Heart left ventricle (tissue), 16 donors: ENCODE measurements at places on chromosomes 6 and 20. TPM values are rescaled to one million over a fixed set of nuclear protein-coding genes. Genes with fewer than 3 reads are reported as not detected.

DNA sequence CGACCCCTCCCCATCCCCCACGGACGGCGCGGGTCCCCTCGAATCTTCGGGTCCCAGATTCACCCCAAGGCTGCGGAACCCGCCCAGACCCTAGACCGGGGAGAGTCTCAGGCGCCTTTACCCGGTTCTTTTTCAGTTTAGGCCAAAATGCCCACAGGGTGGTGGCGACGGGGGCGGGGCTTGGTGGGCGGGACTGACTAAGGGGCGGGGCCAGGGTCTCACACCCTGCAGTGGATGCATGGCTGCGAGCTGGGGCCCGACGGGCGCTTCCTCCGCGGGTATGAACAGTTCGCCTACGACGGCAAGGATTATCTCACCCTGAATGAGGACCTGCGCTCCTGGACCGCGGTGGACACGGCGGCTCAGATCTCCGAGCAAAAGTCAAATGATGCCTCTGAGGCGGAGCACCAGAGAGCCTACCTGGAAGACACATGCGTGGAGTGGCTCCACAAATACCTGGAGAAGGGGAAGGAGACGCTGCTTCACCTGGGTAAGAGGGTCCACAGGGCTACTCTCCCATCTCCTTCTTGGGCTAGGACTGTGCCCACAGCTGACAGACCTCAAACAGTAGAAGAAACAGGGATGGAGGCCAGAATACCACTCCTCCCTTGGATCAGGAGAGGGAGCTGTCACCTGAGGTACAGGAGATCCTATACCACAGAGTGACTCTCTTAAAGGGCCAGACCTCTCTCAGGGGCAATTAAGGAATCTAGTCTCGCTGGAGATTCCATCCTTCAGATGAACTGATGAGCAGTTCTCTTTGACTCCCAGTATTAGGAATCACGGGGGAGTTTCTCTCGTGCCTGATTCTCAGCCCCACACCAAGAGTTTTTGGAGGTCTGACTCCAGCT is 942 bp downstream of the HLA-E start:
- peak; percentile 76 for DNase-seq

- DNase-seq, result no peak
These were observed 91.2 kb upstream of the TMEM181 start for GRCh38 chr6:158468666-158469065.

GRCh38 chr6:148212366-148212765 is 130.3 kb upstream of the SASH1 start:
- no peak for DNase-seq

SEMG1 gene
- total RNA-seq, result not detected

- no peak for DNase-seq
These were observed 46.3 kb downstream of the SCAND1 start for GRCh38 chr20:35908007-35908406.

HLA-DQB1 gene
- 16.2 TPM for total RNA-seq

GRCh38 chr20:62219992-62220665 is at the start of gene HRH3:
TSS of gene HRH3 (minus strand) at chr20:62220278. CDS start at chr20:62219970, 308 bp downstream.
- peak; percentile 44 for DNase-seq

GPR6 gene
- not detected for total RNA-seq

DNA sequence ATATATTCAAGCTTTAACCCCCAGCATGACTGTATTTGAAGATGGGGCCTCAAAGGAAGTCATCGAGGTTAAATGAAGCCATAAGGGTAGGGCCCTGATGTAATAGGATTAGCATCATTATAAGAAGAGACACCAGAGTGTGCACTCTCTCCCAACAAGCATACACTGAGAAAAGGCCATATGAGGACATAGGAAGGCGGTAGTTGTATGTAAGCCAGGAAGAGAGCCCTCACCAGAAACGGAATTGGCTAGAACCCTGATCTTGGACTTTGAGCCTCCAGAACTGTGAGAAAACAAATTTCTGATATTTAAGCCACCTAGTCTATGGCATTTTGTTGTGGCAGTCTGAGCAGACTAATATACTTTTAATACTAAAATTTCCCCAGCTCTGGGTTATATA is 150.1 kb upstream of the STXBP5 start:
- DNase-seq, result no peak

RIPPLY2 gene
- not detected for total RNA-seq

CABLES2 gene
- total RNA-seq, result 12.0 TPM

GRCh38 chr6:22132656-22133055 is 164.2 kb downstream of the PRL start:
- DNase-seq, result no peak

GRCh38 chr20:62997417-62998035 is 9.2 kb downstream of the BHLHE23 start:
- no peak for DNase-seq

GRCh38 chr6:50842861-50843384 is 24.3 kb downstream of the TFAP2B start:
- DNase-seq, result no peak

DNA sequence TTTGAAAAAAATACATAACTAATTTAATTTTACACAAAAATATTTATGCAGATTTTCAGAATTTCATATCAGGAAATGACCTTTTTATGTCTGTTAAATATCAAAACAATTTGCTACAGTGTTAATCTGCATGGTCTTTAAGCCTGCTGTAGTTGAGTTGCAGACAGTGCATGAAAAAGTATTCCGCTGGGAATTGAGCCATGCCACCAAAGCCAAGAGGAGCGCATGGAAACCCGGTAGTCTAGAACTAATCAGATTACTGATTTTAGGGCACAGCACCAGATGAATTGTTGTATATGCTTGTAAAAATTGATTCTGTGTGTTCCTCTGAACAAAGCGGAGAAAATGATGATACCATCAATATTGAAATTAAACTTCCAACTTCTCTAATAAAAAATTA is 34.3 kb upstream of the LAMP5 start:
- no peak for DNase-seq

GRCh38 chr20:41072915-41073314 is 44.3 kb downstream of the TOP1 start:
- no peak for DNase-seq

DNA sequence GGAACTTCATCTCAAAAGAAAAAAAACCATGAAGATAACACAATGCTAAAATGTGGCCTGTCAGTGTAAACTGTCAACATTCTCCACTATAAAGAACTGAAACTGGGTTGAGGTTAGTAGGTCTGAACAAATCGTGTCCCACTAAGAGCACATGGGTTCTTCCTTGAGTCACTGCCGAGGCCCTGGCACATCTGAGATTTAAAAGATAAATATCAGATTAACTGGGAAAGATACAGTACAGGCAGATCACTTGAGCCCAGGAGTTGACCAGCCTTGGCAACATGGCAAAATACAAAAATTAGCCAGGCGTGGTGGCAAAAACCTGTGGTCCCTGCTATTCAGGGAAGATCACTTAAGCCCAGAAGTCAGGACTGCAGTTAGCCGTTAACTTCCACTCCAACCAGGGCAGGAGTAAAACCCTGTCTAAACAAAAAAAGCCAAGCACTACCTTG is 5.6 kb downstream of the EEF1A1 start:
- no peak for DNase-seq

GRCh38 chr20:19661717-19662636 is 96.1 kb upstream of the RIN2 start:
- peak; percentile 47 for DNase-seq

DNA sequence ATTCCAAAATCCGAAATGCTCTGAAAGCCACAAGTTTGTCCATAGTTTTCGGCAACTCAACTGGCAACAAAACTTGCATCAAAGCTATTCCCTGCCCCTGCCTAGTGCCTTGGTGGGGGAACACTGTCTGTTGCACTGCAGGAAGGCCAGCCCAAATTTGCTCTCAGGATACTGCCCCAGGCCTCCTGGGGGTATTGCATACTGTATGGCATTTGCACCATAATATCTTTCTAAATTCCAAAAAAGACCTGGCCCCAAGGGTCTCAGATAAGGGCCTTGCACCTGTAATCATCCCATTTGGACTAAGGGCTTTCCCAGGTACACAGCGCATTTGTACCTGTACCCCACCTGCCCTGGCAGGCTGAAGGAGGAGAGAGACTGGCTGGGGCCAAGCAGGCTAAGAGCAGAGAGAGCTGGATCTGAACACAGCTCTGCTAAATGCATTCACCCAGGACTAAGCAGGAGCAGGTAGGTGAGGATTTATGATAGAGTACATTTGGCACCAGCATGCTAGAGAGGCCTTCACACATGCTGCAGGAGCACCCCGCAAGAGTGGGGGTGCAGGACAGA is 4.0 kb upstream of the GRM4 start:
- peak; percentile 23 for DNase-seq

DNA sequence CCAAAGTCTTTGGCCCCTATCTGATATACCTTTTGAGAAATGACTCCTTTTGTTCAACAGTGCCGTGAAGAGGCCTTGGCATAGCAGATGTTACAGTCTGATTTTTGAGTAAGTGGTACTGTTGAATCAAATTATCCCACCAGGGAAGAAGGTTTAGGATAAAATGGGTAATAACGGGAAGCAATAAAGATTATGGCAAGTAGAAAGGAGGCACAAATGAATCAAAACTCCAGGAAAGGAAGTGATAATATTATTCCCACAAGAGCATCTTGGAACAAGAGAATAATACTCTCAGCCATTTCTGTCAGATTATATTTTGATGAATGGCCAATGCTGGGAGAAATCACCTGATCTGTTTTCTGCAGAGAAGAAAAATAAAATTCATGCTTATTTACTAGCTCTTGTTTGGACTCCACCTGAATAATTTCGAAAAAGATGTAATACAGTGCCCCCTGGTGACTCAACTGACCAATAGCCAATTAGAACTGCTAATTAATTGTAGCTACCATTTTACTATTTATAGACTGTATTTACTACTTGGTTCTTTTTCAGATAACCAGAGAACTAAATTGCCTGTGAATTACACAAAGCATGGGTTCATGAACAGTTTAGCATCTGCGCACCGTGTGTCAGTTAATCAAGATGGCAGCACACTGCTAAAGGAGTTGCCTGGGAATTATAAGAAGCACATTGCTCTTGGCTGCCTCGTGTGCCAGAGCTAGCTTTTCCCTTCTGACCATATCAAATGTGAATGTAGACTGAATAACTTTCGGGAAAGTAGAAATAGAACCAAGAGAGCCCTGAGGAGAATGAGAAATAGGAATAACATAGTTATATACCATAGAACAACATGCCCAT is 78.5 kb upstream of the TRDN start:
- DNase-seq, result no peak

ADGRB3 gene
- total RNA-seq, result 1.3 TPM

EDN3 gene
- not detected for total RNA-seq

- DNase-seq, result no peak
These were observed 21.1 kb downstream of the SESN1 start for GRCh38 chr6:109073344-109074132.

- DNase-seq, result no peak
These were observed 137.9 kb upstream of the EXOC2 start for GRCh38 chr6:830667-831327.

GRCh38 chr6:157908369-157909281 is 73.0 kb upstream of the SYNJ2 start:
- peak; percentile 25 for DNase-seq

DNA sequence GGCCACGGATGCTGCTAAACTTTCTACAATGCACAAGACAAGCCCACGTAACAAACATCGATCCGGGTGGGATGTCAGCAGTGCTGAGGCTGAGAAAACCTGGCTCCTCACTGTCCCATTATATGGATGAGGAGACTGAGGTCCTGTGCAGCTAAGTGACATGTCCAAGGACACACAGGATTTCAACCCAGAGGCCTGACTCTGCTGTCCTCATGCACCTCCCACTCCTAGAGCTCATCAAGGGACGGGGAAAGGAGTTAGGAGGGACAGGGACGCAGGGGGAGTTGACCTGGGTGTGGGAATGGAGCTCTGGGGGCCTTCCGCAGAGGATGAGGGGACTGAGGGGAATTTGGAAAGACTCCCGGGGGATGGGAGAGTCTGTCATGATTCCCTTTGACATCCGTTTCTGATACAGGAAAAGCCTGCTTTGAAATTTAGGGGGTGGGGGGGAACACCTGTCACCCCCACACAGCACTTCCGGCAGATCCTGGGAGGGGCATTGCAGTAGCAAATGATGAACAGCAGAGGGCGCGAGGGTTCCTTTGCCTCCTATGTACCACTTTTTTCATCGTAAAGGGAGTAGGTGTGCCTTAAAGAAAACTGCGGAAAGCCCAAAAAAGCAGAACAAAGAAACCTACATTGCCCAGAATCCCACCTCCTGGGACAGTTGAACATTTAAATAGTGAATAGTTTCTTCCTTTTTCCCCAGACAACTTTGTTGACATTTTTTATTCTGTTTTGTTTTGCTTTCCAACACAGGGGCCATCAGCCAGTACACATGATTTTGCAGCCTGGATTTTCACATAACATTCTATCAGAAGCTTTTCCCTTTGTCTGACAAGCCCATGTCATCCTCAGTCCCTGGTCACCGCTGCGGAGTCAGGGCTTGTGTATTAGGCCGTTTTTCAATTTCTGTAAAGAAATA is 48.6 kb downstream of the SLC2A10 start:
- peak; percentile 40 for DNase-seq

GRCh38 chr6:117267766-117268534 is 2.6 kb downstream of the VGLL2 start:
- DNase-seq, result no peak

GRCh38 chr6:75505424-75505823 is 11.8 kb upstream of the FILIP1 start:
- no peak for DNase-seq

- no peak for DNase-seq
These were observed 2.4 kb downstream of the FLRT3 start for GRCh38 chr20:14335052-14335451.

GRCh38 chr6:166004471-166004870 is 163.2 kb downstream of the TBXT start:
- no peak for DNase-seq

CYP21A2 gene
- 0.69 TPM for total RNA-seq

SLC17A1 gene
- not detected for total RNA-seq

DNA sequence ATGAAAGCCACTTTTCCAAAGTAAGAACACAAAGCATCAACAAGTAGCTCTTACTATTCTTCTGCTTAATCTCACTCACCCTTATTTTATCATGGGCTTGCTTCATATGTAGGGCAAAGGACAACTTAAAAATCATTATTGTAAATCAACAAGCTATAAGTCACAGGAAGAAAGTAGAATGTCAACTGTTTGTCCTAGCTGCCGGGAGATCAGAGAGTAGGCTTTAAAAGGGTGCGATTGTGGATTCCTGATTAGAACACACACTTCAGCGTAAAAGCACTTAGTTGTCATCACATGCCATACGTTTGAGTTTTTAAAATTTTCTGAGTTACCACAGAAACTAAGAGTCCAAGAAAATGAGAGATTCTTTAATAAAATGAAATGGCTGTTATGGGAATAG is 44.4 kb upstream of the NHSL1 start:
- DNase-seq, result no peak

GSTA1 gene
- total RNA-seq, result not detected

DNA sequence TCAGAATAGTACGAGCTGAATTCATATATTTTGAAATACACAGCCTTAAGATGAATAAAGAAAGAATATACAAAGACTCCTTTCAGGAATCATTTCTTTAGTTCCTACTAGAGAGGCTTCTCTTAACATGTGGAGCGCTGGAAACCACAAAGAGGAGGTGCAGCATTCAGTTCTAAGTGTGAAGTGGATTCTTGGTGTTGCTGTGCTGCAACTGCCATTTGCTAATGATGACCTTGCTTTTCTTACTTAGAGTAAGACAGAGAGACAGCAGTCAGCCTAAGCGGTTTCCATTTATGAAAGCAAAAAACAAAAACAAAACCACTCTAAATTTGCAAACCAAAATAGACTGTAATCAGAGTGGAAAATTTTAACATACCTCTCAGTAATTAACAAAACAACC is 629.0 kb downstream of the EPHA7 start:
- DNase-seq, result no peak

RIN2 gene
- total RNA-seq, result 45.5 TPM
